SW 1271 (cell line): ENCODE measurements at places on chromosomes 1 and 21.

DNA sequence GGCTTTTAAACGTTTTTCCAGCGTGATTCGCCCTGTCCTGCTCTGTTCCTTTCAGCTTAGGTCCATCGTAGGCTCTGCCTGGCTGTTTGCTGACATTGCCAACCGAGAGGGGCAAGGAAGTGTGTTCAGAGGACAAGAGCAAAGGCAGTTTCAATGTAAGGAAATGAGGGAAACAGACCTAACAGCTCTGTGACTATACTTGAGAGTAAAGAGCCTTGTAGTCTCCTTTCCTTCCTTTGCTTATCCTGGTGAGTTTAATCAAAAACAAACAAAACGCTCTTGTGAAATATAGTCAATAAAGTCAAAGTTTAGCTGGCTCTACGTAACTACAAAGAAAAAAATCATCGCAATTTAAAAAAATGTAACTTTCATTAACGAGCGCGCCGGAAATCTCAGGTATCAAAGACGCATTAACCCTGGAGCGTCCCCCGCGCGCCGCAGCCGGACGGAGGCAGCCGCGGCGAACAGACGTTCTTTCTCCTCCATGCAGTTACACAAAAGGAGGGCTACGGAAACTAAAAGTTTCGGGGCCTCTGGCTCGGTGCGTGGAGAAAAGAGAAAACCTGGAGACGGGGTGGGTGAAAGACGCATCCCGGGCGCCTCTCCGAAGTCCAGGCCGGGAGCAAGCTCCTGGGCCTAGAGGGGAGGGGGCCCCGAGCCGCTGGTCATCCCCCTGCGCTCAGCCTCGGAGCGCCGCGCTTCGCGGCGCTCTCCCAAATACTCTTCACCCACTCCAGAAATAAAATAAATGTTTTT lies 617 bp upstream of the ADGRL2 start:
- peak; percentile 1 for DNase-seq

DNA sequence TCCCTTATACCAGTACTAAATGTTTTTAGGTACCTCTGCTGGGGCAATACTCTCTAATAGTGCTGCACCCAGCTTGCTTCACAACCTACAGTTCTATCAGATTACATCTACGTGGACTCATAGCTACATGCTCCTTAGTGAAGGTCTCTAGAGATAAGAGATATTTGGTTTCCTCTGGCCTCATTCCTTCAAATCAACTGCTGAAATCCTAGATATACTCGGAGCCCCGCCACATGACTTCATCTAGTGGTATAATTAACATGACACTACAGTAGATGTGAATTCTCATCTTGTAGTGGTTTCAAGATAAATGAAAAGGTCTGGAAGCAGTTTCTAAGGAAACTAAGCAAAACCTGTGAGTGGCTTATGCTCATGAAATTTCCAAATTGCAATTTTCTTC lies 115.4 kb downstream of the SMYD2 start:
- DNase-seq = no peak

DNA sequence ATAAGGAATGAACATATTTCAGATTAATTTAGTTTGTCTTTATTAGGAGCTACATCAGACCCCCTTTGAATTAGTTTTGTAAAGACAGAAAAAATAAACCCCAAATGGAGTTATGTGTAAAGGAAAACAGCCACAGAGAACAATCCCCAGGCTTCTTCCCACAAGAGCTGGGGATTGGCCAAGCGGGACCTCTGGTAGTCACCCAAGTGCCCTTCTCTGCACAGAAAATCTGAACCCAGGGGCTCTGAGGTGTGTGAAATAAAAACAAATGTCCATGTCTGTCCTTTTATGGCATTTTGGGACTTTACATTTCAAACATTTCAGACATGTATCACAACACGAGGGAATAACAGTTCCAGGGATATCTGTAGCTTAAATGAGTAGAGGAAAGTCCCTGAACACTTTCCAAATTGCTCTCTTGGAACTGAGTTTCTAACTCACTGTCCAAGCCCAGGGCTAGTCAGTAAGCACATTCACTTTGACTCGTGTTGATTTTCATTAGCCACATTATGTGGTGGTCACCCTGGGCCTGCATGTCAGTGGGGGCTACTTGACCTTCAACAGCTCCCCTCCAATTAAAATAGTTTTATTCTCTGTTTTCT lies 22.5 kb downstream of the DPT start:
- DNase-seq = no peak

- DNase-seq = no peak
Measured at GRCh38 chr1:160432371-160432786, 32.0 kb downstream of the VANGL2 start.

GRCh38 chr1:97006044-97006661 lies 284.6 kb downstream of the PTBP2 start:
- DNase-seq = no peak

DNA sequence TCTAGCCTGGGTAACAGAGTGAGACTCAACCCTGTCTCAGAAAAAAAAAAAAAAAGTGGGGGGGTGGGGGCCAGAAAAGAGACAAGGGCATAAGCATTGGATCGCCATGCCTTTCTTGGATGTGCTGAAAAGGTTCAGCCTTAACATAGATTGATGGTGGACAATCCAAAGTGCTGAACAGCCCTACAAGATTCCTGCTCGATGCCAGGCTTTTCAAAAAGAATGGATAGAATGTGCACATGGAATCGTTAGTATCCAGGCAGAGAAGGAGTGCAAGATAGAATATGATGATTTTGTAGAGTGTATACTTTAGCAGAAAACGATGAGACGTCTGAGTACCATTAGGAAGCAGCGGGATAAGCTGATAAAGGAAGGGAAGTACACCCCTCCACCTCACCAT lies 10.9 kb upstream of the COA7 start:
- no peak for DNase-seq

DNA sequence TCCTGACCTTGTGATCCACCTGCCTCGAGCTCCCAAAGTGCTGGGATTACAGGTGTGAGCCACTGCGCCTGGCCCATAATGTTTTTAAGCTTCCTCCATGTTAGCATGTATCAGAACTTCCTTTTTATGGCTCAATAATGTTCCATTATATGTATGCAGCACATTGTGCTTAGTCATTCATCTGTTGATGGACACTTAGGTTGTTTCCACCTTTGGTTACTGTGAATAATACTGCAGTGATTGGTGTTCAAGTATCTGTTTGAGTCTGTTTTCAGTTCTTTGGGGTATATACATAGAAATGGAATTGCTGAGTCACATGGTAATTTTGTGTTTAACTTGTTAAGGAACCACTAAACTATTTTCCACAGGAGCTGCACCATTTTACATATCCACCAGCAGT lies 17.7 kb downstream of the CMPK1 start:
- no peak for DNase-seq

DNA sequence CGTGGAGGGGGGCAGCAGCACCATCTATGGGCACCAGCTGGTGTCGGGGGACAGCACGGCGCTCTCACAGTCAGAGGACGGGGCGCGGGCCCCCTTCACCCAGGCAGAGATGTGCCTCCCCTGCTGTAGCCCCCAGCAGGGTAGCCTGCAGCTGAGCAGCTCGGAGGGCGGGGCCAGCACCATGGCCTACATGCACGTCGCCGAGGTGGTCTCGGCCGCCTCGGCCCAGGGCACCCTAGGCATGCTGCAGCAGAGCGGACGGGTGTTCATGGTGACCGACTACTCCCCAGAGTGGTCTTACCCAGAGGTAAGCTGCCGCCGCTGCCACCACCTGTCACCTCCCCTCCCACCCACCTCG lies 106.2 kb upstream of the VAMP3 start:
- DNase-seq = no peak

DNA sequence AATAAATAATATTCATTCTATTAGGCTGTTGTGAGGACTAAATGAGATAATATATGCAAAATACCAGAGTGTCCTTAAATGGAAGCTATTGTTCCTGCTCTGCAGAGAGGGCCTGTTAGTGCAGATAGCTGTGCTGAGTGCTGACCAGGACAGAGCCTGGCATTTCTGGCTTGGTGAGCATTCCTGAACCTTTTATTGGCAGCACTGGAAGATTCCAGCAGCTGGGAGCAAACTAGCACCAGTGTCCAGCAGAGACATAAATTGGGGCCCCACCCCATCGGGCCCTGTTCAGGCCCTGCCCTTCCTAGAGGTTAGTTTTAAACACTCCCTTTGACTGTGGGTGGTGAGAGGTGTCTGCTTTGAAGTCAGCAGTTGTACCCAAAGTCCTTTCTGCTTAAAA lies 85.9 kb upstream of the GADD45A start:
- no peak for DNase-seq

- no peak for DNase-seq
Measured at GRCh38 chr1:64539781-64540218, 69.9 kb downstream of the CACHD1 start.

GRCh38 chr21:44533121-44533890 lies 6.7 kb downstream of the KRTAP10-1 start:
- DNase-seq = no peak

- no peak for DNase-seq
Measured at GRCh38 chr1:230825761-230826160, 42.6 kb downstream of the C1orf198 start.

- no peak for DNase-seq
Measured at GRCh38 chr1:165641231-165641987, 10.4 kb downstream of the MGST3 start.

DNA sequence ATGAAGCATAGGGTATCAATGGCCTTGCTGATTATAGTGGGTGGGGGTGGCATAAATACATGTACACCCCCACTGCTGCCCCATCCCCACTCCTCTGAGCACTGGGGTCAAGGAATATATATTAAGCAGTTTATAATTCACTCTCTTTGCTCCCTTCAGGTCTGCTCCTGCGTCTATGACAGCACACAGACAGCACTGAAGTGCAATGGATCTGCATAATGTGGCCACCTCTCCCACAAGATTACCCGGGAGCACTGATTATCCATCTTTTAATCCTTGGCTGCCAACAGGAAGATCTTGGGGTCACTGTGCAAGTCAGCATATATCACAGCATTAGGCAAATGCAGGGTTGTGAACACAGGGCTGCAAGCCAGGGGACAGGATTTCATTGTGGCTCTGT lies 19.3 kb downstream of the RXRG start:
- DNase-seq = no peak

GRCh38 chr1:44151808-44152207 lies 10.4 kb upstream of the KLF18 start:
- DNase-seq = no peak

DNA sequence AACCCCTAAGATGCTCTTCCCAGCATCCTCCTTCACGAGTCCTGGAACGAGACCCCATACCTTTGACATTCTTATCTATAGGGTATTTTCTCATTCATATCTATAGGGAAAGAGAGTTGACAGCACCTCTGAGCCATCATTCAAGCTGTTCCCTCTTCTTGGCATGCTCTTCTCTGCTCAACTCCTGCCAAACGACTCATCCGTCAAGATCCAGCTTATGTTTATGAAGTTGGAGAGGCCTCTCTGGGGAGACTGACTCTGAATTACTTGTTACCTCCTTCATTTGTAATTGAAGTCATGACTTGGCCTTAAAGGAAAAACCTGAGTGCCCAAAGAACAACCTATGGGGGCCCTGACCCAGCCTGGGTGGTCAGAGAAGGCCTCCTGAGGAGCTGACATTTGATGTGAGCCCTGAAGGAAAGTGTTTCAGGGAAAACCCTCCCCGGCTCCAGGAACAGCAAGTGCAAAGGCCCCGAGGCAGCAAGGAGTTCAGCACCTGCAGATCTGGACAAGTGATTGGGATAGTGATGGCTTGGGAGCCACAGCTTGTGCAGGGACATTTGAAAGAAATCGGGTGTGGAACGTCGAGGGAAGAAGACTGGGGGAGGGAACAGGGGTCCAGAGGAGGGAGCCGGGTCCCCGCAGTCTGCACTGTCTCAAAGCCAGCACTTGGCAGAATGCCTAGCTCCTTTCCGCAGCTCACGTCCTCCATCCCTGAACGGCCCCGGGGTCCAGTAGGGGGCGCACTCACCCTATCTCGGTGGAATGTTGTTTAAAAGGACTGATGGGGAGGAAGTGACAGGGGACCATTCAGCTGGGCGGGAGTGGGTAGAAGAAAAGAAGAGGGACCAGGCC lies 14.0 kb upstream of the CDA start:
- no peak for DNase-seq

DNA sequence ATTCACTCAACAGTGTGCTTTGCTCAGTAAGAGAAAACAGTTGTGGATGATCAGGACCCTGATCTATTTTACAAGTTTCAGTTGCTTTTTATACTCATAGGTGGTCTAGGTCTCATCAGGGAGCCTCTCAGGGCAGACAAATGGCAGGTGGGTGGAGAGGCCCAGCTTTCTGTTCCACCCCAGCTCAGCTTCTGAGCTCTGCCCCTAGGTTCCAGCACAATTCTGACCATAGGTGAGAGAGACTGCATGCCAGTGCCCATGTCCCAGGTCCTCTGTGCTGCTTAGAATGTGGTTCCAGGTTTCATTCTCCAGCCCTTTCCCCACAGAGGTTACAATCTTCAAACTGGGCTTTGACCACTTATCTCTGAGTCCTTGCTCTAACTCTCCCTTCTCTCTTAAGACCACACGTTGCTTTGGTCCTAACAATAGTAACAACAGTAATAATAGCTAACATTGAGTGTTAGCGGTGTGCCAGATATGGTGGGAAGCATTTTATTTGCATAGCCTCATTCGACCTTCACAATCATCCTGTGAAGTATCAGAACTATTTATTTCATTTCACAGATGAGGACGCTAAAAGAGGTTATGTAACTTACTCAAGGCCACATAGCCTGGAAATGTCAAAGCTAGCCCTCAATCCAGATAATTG lies 19.6 kb upstream of the DUSP10 start:
- no peak for DNase-seq
